ENCODE measurements at places on chromosomes 2 and 18.

- DNase-seq, result no peak
These were observed 152.2 kb downstream of the MTX2 start for GRCh38 chr2:176421297-176422050.

GRCh38 chr2:3169106-3169870, 208.3 kb downstream of the EIPR1 start:
- DNase-seq, result no peak

- no peak for DNase-seq
These were observed 53.3 kb downstream of the CCDC148 start for GRCh38 chr2:158403237-158403636.

DNA sequence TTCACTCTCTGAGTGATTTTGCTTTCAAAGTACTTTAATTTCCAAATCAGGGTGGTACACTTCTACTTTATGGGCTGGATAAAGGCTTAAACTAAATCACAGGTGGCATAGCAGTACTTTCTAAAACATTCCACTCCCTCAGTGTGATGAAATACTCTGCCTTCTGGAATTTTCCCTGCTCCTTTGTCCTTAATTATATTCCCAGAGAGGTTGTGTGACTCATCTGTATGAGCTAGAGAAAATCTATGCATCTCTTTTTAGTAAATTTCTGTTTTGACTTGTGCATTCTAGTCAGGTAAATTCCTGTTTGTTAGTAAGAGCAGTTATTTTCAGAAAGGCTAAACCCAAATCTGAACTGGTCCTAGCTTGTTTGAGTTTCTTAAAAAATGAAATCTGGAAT, 29.0 kb upstream of the PLA2R1 start:
- DNase-seq, result no peak

DNA sequence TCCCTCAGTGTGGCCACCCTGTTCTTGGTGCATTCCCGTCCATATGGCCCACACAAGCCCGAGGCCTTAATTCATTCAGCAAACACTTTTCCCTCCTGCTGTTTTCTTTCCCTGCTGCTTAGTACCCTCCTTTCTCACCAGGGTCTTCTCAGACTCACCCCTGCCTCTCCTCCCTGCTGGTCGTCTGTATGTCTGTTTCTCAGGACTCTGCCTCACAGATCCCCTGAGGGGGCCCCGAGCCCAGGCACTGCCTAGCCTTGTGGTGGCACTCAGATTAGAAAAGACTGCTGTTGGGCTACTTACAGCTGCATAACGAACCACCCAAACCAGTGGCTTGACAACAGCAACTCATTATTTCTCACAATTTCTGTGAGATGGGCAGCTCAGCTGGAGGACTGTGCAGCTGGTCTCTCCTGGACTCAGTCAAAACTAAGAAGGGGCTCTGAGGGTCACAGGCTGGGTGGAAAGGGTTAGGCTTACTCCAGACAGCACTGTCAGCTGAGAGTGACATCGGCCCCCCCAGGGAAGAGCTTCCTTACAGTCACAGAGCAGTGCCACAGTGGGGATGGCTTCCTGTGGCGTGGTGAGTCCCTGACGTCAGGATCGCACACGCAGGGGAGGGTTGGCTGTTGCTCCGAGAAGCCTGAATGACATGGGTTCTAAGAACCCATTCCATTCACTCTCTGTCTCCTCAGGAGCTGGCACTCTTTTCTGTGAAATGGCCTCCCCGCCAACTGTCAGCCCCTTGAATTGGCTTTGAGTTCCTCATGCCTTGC, 139.0 kb downstream of the UXS1 start:
- no peak for DNase-seq
